CD4-positive, alpha-beta memory T cell (primary cell): ENCODE measurements at places on chromosomes 4 and X.

DNA sequence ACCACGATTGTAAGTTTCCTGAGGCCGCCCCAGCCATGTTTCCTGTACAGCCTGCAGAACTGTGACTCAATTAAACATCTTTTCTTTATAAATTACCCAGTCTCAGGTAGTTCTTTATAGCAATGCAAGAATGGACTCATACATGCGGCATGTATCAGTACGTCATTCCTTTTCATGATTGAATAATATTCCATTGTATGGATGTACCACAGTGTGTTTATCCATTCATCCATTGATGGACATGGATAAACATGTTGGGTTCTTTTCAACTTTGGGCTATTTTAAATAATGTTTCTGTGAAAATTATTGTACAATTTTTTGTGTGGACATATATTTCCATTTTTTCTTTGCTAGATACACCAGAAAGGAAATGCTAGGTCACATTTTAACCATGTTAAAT is 99.2 kb upstream of the IGSF1 start:
- DNase-seq = no peak

GRCh38 chr4:104418286-104418685 is 76.4 kb downstream of the CXXC4 start:
- no peak for DNase-seq

DNA sequence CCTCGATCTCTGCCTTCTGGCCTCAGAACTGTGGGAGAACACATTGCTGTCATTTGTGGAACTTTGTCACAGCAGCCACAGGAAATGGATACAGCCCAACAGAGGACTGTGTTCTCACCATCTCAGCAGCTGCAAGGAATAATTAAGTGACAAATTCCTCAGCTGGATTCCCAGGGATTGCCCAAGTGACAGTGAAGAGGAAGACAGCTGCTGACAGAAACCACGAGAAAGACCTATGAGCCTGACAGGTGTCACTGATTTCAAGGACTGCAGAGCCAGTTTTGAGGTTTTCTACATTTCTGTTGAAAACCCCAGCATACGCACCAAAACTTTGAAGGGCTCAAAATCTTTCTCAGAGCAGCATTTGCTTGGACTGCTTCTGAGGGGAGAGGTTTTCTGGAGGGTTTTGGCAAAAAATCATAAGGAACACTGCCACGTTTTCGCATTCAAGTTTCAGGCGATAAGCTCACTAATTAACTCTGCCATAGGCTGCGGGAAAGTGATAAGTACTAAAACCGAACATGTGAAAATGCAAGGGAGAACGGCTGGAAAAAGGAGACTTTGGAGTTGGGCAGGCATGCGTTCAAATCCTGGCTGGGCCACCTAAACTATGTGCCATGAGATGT is 88.8 kb downstream of the DRD5 start:
- no peak for DNase-seq

- peak; percentile 7 for DNase-seq
These were observed 126.5 kb downstream of the QDPR start for GRCh38 chr4:17385403-17385802.

DNA sequence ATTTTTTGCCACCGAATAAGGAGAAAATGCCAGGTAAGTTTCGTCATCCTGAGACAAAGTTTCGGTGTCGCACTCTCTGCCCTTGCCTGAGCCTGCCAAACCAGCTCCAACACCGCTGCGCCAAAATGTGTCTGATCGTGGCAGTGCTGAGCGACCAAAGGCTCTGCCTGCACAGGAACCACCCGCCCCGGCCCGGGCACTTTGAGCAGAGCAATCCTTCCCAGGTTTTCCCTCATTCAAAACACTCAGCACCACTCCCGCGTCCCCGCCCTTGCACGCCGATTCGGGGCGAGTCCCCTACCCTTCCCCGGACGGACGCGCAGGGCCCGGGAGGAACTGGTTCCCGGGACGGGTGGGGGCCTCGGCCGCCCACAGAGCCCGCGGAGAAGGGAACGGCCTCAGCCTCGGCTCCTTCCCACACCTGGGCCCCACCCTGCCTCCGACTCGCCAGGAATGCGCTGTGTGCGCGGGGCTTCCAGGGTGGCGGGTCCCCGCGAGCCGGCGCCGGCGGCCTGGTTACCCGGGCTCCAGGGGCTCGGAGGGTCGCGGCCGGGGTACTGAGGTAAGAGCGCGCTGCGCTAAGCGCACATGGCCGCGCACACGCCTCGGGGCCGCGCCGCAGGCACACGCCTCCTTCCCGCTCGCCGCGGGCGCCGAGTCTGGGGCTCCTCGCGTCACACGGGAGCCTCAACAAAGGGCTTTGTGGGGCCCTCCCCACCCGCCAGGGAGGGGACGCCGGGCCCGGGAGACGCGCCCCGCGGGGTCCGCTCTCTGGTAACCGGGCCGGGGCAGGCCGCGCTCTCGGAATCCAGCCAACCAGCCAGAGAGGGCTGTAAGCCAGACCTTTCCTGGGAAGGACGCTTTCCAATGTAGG is at the start of gene C4orf36:
Gene C4orf36, minus strand, starts transcription at position 661 of the 874 bp plus-strand sequence. CDS start 902 bp downstream, outside the sequence.
- no peak for DNase-seq

- no peak for DNase-seq
These were observed 36.4 kb downstream of the ASB9 start for GRCh38 chrX:15233416-15234015.

- DNase-seq = no peak
These were observed 333.2 kb upstream of the ATOH1 start for GRCh38 chr4:93495346-93495745.

DNA sequence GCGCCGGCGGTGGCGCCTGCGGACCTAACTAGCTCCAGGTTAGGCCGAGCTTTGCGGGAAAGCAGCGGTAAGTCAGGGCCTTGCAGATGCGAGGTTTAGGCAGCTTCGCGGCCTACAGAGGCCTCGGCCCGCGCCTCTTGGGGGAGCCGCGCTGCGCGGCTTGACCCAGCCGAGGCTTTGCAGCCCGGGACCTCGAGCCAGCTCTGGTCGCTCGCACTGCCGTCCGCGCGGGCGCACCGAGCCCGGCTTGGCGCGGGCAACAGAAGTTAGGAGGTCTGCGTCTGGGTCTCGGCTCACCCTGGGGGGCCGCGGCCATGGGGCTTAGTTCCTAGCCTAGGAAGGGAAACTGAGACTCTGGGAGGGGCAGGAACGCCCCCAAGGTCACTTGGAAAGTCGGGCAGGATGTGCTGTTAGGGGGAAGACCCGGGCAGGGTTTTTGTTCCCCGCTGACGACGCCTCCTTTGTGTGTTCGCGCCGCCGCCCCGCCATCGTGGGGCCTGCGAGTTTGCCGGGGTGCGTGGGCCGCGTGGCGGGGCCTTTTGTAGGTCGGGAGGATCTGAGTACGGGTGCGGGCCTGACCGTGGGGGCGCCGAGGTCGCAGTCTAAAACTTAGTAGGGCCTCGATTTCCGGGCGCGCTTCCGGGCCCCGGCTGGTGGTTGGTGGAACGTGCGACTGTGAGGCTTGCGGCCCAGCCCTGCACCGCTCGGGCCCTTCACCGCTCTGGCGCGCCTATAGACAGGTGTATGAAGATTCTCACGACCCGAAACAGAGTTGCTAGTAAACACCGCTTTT is 482 bp downstream of the RNF4 start:
- DNase-seq = peak; percentile 84

GRCh38 chrX:96002431-96002830 is 682.2 kb upstream of the DIAPH2 start:
- DNase-seq = no peak

- no peak for DNase-seq
These were observed 127.9 kb upstream of the NHS start for GRCh38 chrX:17247144-17247543.

DNA sequence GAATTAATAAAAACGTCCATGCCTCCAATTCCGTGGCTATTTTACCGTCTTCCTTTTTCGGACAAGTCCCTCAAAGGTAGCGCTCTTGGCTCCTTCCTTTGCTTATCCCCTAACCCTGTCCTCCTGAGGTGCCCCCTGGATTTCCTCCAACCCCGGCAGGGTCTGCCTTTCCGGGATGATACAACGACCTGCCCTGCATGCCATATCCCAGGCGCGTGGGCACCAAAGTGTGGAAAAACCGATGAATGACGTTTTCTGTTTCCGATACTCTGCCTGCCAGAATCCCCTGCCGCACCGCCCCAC is 706 bp upstream of the CSTF2 start:
- DNase-seq = no peak

DNA sequence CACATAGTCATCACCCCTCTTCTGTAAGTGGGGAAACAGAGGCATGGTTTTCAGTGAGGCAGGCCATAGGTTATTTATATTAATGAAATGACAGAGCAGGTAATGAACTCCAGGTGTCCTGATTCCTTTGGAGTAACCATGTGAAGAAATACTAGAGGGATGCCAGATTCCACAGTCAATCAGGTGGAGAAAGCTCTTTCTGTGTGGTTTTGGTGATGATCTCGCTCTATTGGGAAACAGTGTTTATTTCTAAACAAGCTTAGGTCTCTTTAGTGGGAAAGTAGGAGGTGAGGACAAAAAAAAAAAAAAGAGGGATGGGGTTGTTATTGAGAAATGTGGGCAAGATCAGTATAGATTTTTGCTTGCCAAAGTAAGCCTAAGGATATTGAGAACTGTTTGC is 12.2 kb downstream of the DOCK11 start:
- no peak for DNase-seq

GRCh38 chr4:159398236-159398638 is 295.4 kb downstream of the RAPGEF2 start:
- no peak for DNase-seq

DNA sequence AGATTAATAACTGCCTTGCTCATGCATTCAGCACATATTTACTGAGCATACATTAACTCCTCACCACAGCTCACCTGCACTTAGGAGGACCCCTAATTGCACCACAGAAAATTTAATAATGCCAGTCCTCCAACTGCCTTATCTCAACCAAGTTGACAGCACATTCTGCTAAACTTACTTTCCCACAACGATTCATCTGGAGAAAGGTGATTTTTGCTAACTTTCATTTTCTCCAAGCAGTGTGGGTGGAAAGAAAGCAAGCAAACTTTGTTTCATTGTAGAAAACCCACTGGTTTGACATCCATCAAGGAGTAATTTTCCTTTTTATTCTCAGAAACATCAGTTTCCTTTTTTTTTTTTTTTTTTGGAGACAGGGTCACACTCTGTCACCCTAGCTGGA is 49.1 kb downstream of the RASGEF1B start:
- DNase-seq = no peak

DNA sequence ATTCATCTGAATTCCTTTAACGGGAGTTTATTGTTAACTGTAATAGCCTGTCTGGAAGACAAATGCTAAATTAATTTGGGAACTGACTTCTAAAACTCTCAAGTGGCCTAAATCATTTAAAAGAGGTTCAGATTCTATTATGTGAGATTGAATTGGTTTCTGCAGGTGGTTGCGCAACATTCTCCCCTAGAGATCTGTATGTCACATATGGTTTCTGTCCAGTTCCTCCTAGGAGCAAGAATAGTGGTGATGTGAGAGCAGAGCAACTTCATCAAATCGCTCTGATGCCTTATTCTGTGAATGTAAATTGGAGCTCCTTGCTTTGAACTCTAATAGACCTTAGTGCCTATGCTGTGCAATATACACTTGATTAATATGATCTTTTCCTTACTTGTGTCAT is 144.6 kb upstream of the GPR101 start:
- no peak for DNase-seq

DNA sequence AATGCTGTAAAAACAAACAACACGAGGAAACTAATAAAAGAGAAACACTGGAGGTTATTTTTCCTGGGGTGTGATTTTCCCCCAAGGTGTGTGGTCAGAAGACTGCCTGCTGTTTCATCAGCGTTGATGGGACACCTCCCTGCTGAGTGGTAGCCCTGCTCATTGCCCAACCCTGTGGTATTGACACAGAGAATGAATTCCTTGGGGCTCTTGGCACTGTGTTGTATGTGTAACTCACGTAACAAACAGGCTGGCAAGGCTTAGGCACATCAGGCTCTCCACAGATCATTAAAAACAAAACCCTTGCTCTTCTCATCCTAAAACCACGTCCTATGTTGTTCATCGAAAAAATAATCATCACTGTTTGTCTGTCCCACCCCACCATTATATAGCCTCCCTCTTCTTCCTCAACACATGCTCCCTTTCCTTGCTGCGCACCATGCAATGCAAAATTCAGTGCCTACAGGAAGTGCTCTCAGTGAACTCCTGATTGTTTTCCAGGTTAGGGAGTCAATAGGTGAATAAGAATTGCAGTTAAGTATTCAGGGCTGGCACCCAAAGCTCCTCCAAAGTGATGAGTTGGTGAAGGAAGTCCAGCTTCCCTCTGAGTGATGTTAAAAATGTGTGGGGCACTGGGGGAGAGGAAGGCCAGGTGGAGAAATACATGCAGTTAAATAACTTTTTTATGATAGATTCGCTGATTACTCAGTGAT is 11.4 kb upstream of the PUDP start:
- DNase-seq = no peak

DNA sequence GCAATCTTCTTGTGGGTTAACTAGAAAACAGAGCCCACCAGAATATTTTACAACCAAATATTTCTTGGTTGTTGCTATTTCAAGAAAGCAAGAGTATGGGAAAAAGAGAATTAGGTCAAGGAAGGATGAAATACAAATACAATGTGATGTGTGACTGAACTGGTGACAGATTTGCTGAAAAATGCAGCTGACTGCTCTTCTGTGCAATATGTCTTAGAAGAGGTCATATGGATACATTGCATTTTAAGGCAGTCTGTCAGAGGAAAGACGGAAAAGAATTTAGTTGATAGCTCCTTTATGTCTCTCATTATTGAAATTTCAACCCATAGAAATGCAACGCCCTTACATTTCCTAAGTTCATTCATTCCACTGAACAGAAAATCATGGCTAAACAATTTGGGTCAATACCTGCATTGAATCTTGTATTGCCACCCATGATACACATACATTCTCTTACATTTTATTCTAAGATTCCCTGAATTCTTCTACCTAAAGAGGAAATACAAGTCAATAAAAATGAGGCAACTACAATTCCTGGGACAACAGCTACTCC is 423.1 kb downstream of the ADAM29 start:
- no peak for DNase-seq

DNA sequence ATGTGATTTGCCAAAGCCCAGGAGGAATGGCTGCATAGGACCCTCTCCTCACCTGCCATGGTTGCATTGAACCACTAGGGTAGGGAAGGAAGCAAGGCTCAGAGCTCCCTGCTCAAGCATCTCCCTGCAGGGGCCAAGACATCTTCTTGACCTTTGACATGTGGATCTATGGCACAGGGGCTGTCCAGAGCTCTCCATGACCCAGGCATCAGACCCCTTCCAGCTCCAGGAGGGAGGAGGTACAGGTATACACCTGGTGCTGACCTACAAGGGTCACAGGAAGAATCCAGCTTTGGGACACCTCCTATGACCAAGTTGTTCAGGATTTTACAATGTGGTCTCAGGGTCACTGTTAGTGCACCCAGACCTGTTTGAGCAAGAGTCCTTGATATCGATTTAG is 23.2 kb upstream of the ASMTL start:
- DNase-seq = no peak
